ENCODE measurements at places on chromosomes 11 and 22. TPM values are rescaled to one million over a fixed set of nuclear protein-coding genes. Genes with fewer than 3 reads are reported as not detected.

GRCh38 chr11:88535916-88536547 lies 198.5 kb upstream of the CTSC start:
- H3K27me3 ChIP-seq = no peaks in the 10 kb centered on the region
- H3K27ac ChIP-seq = no peak overlapping the region
- no peaks in the 10 kb centered on the region for H3K36me3 ChIP-seq
- peaks cover 6% of the 10 kb centered on the region for H3K4me1 ChIP-seq

DNA sequence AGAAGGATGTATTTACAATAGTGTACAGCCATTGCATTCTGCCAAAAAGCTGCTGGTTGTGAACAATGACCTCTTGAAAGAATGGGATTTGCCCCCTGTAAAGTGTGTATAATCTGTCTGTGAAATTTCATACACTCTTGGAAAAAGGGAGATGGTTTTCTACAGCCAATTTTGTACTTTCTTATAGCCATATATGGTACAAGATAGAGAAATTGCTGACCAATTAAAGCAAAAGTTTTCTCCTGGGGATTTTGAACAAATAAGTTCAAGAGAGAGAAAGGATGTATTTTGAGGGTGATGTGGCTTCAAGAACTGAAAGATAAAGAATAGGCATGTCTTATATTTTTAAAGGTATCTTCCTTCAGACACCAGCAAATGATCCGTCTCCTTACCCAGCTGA lies 211.0 kb downstream of the NAV2 start:
- no peak overlapping the region for H3K27ac ChIP-seq
- DNase-seq = no peak
- H3K27me3 ChIP-seq = no peaks in the 10 kb centered on the region

DNA sequence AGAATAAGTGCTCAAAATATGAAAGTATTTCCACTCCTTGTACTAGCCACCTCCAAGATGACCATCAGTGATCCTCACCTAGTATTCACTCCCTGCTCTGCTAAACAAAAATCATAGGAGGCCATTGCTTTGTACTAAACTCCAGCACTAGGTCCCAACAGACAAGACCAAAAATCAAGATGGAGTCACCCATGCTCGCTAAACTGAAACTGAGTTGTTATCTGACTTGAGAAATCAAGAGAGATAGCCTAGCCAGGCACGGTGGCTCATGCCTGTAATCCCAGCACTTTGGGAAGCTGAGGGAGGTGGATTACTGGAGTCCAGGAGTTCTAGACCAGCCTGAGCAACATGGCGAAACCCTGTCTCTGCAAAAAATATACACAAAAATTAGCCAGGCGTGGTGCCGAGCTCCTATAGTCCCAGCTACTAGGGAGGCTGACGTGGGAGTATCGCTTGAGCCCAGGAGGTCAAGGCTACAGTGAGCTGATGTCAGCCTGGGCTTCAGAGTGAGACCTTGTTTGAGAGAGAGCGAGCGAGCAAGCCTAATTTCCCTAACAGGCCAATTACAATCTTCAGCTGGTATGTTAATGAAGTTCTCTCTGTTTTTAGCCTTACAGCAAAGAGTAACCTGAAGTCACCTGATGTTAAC lies 9.3 kb downstream of the SEC14L6 start:
- no peak for DNase-seq
- H3K27me3 ChIP-seq = no peaks in the 10 kb centered on the region
- no peak overlapping the region for H3K27ac ChIP-seq
- no peaks in the 10 kb centered on the region for H3K36me3 ChIP-seq

Gene APOA4
- total RNA-seq = not detected
